ENCODE measurements at places on chromosomes 1 and 21. TPM values are rescaled to one million over a fixed set of nuclear protein-coding genes. Genes with fewer than 3 reads are reported as not detected.

- peak; percentile 78 for DNase-seq
Observed at GRCh38 chr1:161706482-161707347, at the start of gene FCRLA. FCRLA (plus strand) TSS chr1:161707229; CDS start chr1:161707265, 36 bp downstream.

- no peak for DNase-seq
Observed at GRCh38 chr1:20511518-20512428, 3.8 kb upstream of the MUL1 start.

Gene CRABP2
- 24.5 TPM for total RNA-seq

Gene LAMC2
- 1,184 TPM for total RNA-seq

DNA sequence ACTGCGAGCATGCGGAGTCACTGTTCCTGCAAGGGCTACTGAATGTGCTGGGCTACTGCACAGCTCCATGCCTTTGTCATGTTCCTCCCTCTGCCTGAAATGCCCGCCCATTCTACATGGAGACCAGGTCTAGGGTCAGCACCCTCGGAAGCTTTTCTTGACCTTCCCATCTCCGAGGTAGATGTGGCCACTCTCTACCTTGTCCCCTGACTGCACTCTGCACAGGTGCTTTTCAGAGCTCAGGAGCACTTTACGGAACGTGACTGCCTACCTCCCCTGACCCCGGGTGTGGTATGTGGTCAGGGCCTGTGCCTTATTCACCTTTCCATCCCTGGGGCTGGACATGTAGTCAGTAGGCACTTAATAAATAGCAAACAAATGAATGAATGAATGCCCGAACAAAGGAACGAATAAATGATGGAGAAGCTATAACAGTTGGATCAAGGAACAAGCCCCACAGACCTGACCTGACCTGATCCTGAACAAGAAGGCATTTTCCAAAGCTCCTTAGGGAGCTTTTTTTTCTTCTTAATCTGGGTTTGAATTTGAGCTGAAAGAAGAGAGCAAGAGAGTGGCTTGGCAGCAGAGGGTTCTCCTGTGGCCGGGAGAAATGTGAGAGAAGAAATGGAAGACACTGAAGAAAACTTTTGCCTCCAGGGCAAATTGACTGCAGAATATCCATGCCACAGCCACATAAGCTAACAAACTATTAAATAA is 7.9 kb downstream of the RD3 start:
- no peak for DNase-seq

Gene ELAVL4
- total RNA-seq, result not detected

Gene FAM151A
- not detected for total RNA-seq

DNA sequence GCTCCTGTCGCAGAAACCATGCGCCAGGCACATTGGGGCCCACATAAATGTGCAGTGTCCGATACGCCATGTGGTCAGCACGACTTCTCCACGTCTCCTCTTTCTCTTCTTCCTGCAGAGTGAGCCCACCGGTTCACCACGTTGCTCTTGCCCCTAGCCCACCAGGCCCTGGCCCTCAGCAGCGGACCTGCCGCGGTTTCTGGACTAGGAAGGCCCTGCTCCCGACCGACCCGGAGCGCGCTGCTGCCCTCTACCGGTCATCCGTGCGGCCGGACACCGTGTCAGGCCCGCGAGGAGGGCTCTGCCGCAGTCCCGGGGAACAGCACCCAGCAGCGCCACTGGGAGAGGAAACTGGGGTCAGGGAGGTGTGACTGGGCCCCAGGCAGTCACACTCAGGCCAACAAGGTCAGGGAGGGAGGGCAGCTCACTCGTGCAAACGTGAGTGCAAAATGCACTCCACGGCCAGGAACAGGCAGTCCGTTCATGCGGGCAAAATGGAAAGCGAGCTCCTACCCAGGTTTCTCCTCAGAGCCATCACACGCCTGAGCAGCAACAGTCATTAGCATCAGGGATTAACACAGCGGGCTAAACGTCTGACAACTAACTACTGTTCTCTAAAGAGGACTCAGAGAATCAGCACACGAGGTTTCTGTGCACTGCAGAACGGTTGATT is 13.7 kb downstream of the TLR5 start:
- DNase-seq, result no peak

- no peak for DNase-seq
Observed at GRCh38 chr1:23557471-23558124, 1.7 kb downstream of the ID3 start.

Gene B3GALNT2
- 39.8 TPM for total RNA-seq

Gene TEX38
- total RNA-seq, result not detected

- no peak for DNase-seq
Observed at GRCh38 chr21:31205412-31205811, 138.6 kb downstream of the TIAM1 start.

GRCh38 chr1:183982172-183982963 is 55.2 kb downstream of the COLGALT2 start:
- no peak for DNase-seq

Gene LRRC7
- total RNA-seq, result 0.04 TPM

DNA sequence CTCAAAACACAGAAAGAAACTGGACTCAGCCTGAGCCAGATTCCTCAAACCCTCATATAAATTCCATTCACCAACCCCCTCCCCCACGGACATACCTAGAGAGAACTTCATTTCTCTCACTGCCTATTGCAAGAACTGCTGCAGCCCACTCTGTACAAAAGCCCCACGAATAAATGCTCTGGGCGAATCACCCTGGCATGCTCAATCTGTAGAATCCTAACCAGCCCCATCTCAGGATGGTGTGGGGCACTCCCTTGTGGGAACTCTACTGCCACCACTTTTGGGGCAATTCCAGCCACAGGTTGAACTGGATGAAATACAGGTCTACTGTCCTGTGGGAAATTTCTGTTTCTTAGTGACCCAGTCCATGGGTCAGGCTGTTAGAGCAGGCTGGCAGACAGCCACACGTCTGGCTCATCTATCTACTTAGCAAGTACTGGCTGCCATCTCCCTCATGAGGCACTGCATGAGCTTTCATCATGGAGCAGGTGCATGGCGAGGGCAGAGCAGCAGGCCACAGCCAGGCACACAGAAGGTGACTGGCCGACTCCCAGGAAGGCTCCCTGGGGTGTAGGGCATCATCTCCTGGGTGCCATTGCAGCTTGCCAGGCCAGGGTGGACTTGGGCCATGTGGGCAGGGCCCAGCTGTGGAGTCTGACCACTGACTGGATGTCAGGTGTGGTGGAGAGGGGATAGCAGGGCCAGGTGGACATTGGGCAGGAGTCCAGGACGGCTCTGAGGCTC is 1.6 kb upstream of the C1orf35 start:
- no peak for DNase-seq

Gene NECTIN4
- 13.6 TPM for total RNA-seq

Gene APH1A
- 152 TPM for total RNA-seq

Gene MFSD2A
- 5.9 TPM for total RNA-seq

- DNase-seq, result no peak
Observed at GRCh38 chr1:33753087-33753856, 110.6 kb upstream of the HMGB4 start.

Gene KANK4
- 10.5 TPM for total RNA-seq

DNA sequence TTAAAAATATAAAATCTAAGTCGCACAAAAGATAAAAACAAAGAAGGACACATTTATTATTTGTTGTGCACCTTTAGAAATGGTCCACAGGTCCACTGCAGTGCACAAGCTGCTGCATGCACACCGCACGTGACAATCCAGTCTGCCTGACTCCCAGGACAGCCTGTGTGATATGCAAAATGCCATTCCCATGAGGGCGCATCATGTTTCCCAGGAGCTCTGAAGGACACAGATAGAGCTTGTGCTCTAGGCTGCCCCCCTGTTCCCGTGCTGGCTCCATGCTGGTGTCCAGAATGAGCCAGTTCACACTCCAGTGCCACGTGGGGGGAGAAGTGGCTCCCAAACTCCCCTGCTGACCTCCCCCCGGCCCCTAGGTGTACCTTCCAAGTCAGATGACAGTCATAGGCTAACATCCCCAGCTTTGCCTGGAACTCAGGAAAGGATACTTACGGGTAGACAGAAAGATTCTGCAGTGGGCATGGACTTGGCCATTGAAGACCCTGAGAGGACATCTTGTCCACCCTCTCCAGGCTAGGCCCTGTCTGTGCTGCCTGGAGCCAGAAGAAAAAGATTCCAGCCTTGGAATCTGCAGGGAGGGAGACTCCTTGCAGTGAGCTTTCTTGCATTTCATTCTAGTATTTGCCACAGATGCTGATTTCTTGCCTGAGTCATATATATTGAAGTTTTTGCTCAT is 26.3 kb downstream of the RAB7B start:
- no peak for DNase-seq

GRCh38 chr1:66393586-66394287 is 140.2 kb upstream of the SGIP1 start:
- no peak for DNase-seq

Gene TTLL7
- total RNA-seq, result 2.4 TPM

- DNase-seq, result no peak
Observed at GRCh38 chr1:20823845-20824244, 36.7 kb upstream of the HP1BP3 start.

Gene KRTAP21-2
- not detected for total RNA-seq

- DNase-seq, result no peak
Observed at GRCh38 chr1:184632415-184633175, 122.1 kb downstream of the EDEM3 start.

- DNase-seq, result no peak
Observed at GRCh38 chr21:43824333-43825241, 35.2 kb downstream of the RRP1 start.

DNA sequence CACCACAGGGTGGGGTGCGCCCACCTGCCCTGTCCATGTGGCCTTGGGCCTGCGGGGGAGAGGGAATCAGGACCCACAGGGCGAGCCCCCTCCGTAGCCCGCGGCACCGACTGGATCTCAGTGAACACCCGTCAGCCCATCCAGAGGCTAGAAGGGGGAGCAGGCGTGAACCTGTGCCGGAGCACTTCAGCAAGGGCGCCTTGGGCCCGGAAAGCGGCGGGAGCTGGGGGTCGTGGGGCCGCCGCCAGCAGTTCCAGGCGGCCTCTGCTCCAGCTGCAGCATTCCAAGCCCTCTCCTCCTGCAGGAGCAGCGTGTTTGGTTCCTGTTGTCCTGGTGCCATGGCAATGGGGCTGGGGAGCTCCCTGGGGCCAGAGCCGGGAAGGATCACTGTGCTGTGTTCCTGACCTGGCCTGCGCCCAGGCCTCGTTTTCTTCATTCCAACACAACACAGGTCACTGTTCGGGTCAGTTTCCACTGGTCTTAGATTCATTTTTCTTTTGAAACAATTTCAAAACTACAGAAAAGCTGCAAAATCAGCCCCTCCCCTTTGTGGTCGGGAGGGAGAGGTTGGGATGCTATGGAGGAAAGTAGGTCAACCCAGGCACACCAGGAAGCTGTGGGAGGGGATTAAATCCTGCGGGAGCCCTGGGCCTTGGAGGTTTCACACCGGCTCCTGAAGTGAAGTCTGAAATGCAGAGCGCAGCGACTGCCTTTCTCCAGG is 18.8 kb downstream of the SLX9 start:
- DNase-seq, result no peak
